Activated CD4-positive, alpha-beta T cell treated with anti-CD3 and anti-CD28 coated beads, Interleukin-2, amount 10 ng/mL, durations not matched to agents 7 days and 5 days (primary cell): ENCODE measurements at places on chromosomes 6 and 20.

GRCh38 chr6:149580880-149581279 lies 14.7 kb downstream of the GINM1 start:
- DNase-seq: no peak

DNA sequence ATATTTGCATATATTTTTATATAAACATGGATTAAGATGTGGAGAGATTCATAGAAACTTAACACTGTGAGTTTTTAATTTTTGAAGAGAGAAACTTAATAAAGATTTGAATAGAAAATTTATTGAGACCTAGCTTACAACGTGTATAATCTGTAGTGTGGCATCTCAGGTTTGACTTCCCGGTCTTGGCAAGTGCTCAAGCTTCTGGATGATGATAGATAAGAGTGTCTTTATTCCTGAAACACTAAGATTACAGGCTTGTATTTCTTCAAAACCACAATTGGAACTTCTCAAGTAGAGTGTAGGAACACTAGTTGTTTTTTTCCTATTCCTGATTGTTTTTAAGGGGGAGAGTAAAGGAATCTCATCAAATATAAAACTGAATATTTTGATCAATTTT lies 64.6 kb upstream of the NOTCH4 start:
- DNase-seq: no peak

GRCh38 chr6:14272737-14273085 lies 155.1 kb downstream of the CD83 start:
- DNase-seq: no peak

DNA sequence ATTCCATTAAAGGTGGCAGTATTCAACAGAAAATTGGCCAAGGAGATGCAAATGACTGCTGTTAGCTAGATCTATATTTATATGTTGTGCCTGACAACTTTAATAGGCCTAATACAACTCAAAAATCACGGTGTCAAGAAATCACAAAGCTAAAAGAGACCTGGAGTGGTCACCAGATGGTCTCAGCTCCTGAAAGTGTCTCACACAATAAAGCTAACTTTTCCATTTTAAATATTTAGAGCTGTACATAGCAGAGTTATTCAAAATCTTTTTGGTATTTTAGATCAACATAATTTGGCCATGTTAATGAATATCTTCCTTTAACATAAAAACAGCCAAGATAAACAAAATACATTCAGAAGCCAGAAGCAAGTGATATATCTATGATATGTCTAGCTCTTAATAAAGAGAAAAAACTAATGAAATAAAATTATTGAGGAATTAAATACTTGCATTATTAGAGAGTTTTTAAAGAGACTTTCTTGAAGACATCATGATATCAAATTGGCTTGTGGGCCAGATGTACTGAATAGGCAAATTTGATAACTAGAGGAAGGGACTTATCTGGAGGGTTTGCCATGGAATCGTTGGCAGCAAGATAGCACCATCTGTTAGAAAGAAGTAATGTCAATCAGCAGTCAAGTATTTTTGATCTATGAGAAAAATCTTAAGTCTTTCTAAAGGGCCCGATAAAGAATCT lies 84.9 kb upstream of the SCAF8 start:
- no peak for DNase-seq

- DNase-seq: no peak
Measured at GRCh38 chr6:5728351-5729079, 278.2 kb downstream of the NRN1 start.

DNA sequence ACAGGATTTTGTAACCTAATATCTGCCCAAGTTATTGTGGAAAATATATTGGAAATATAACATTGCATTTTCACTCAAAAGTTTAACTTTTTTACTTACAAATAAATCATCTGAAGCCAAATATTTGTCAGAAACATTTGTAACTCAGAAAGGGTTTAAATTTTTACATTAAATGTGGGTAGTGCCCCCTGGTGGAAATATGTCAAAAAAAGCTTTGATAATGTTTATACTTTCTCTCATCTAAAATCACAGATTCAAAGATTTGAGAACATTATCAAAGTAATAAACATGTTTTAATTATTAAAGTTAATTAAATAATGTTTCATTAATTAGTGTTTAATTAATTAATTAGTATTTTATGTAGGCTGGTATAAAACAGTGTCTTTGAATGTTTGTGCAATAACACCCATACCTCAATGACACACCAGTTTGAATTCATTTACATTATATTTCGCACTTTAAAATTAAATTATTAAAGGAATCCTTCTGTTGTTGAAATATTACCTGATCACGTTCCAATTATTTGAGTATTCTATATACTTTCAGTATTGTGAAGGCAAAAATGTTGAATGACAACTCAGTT lies 320.1 kb upstream of the FKBP1C start:
- DNase-seq: no peak

- DNase-seq: no peak
Measured at GRCh38 chr6:170156448-170157375, 134.2 kb downstream of the DLL1 start.
